DMS79 (cell line): ENCODE measurements at places on chromosomes 3 and 15.

DNA sequence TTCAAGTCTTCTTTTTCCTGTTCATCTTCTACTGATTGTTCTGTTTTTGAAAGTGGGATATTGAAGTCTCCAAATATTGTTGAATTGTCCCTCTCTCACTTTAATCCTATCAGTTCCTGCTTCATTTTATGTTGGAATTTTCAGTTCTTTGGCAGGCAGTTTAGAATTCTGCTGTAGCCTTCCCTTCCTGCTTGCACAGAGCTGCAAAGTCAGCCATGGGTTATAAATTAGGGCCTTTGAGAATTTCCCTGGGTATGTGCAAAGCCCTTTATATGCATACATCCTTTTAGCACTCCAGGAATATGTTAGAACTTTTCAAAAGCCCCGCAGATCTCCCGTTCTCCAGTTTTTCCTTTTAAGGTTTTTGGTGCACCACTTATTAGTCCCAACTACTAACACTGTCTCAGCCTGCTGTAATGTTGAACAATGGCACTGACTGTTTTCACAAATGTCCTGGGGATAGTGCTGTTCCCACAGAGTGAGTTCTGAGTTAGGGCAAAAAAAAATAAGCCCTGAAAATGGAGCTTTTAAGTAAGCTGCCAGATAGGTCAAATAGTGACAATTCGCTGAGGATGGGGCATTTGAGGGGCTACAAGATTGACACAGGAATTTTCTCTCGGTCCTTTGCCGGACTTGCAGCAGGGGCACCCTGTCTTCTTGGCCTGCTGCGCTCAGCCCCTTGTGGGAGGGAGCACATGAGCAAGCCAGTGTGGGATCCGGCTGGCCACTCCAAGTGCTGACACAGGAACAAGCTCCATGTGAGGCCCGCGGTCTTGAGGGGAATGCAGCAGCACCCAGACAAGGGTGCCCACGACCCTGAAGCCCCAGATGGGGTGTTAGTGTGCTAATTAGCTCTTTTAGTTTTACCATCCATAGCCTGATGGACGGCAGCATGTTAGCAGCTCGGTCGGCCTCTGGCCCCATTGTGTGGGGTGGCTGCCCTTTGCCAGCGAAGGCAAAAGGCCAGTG, 96.0 kb downstream of the VPS8 start:
- DNase-seq: no peak

GRCh38 chr3:30984855-30985749, 90.6 kb upstream of the GADL1 start:
- DNase-seq: no peak

- no peak for DNase-seq
These were observed 381.1 kb upstream of the RASGRP1 start for GRCh38 chr15:38945551-38946298.

GRCh38 chr3:30302027-30302426, 304.4 kb upstream of the TGFBR2 start:
- DNase-seq: no peak

GRCh38 chr15:41967506-41968206, 4.7 kb downstream of the EHD4 start:
- no peak for DNase-seq
